ENCODE measurements at places on chromosomes 1 and 21. TPM values are rescaled to one million over a fixed set of nuclear protein-coding genes. Genes with fewer than 3 reads are reported as not detected.

The DISC1 gene
- 0.10 TPM for polyA plus RNA-seq

The SYCP1 gene
- polyA plus RNA-seq = not detected

The FCRL2 gene
- not detected for polyA plus RNA-seq

The NOS1AP gene
- 0.22 TPM for polyA plus RNA-seq

The SPRR1B gene
- 224 TPM for polyA plus RNA-seq

The HRNR gene
- not detected for polyA plus RNA-seq

The TSPEAR gene
- not detected for polyA plus RNA-seq

The ATP1A4 gene
- polyA plus RNA-seq = not detected

The DNALI1 gene
- polyA plus RNA-seq = 1.5 TPM

Data from foreskin keratinocyte (primary cell).